Activated CD4-positive, alpha-beta memory T cell treated with anti-CD3 and anti-CD28 coated beads for 36 hours (primary cell): ENCODE measurements at places on chromosomes 6 and 20.

GRCh38 chr6:1004885-1005630 is 306.8 kb upstream of the FOXQ1 start:
- no peak for DNase-seq

DNA sequence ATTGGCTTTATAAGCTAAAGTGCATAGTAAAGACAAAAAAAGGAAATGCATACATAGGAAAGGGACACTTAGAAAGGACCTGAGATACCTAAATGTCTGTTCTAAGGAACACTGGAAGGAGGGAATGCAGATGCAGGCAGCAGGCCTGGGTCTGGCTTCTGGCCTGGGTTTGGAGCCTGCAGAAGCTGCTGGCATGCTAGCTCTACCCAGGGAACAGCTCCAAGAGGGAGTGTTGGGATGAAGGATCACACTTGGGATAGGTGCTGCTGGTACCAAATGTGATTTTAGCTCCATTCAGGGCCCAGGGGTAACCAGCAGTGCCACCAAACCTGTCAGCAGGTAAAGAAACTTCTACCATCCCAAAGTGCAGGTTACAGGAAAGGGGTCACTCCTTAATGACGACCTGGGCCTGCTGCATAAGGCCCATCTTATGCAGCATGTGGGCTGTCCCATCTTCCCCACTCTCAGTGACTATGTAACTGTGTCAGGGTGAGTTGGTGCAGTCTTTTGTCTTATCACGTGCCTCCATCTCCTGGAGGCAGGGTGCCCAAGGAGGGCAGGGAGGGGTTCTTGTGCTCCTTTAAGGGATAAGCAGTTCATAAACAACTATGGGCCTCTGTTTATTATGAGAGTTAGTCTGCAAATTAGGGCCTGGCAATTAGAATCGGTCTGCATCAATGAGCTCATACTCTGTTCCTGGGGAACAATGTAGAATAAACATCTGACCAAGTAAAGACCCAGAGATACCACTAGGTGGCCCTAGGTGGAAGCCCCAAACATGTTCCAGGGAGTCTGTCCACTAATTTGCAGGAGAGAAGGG is 26.9 kb downstream of the DDX27 start:
- peak; percentile 25 for DNase-seq

GRCh38 chr20:32278199-32278643 is 770 bp downstream of the KIF3B start:
- peak; percentile 47 for DNase-seq

- DNase-seq = no peak
These were observed 451.5 kb upstream of the CITED2 start for GRCh38 chr6:139825935-139826374.

GRCh38 chr6:105740946-105741645 is 338.2 kb upstream of the PREP start:
- DNase-seq = no peak

- DNase-seq = peak; percentile 38
These were observed 28.7 kb downstream of the COX4I2 start for GRCh38 chr20:31666258-31667042.

GRCh38 chr20:54026295-54027064 is 43.9 kb downstream of the BCAS1 start:
- DNase-seq = no peak

- DNase-seq = no peak
These were observed 118.7 kb downstream of the SYNDIG1 start for GRCh38 chr20:24588047-24588635.

GRCh38 chr6:130010387-130010786 is 8.0 kb upstream of the L3MBTL3 start:
- no peak for DNase-seq

- DNase-seq = no peak
These were observed 160.2 kb downstream of the SYCP2 start for GRCh38 chr20:59772931-59773913.

GRCh38 chr6:109008537-109009235 is 86.0 kb downstream of the SESN1 start:
- peak; percentile 37 for DNase-seq

GRCh38 chr6:170043150-170043819 is 247.6 kb downstream of the DLL1 start:
- no peak for DNase-seq

DNA sequence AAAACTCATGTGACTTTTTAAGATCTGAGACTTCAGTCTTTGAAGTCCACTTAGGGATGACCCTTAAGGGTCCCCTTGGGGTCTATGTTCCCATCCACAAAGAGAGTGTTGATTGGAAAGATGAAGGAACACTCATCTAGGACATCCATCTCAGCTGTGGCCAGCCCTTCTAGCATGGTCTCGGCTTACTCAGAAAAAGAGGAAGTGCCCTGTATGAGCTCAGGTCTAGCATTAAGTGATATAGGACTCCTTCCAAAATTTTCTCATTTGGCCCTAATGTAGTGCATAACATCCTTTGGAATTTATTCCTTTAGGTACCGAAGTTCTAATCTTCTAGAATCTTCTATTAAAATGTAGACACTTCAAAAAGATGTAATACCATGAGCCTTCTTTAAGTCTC is 77.4 kb downstream of the NDUFAF5 start:
- no peak for DNase-seq

DNA sequence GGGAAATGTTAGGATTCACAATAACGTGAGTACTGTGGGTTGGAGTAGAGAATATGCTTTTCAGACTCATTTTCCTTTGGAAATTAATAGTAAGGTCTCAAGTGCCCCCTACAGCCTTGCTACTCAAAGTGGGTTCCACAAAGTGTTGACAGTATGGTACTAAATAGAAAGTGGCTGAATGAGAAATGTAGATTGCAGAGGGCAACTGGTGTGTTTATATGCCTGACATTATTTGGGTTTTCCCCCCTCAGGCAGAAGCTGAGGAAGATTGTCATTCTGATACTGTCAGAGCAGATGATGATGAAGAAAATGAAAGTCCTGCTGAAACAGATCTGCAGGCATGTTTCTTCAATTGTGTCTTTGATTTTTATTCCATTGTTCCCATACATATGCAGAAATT is 5.6 kb downstream of the FBXO9 start:
- DNase-seq = peak; percentile 31

DNA sequence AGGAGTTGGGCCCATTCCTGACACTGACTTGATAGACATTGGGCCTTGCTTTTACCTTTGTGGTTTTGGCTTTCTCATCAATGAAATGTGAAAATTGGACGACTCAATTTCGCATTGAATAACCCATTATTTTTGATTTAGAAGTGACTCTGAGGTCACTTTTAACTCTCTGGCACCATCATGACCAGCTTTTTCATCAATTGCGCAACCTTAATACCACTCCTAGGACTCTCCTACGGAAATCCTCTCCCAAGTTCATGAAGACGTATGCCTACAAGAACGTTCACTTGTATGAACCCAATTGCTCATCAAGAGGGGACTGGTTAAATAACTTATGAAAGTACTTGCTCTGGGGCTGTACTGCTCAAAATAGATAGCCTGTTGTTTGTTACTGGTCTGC is 86.7 kb upstream of the CHD6 start:
- DNase-seq = no peak

GRCh38 chr6:120122401-120122800 is 772.8 kb upstream of the MAN1A1 start:
- no peak for DNase-seq

GRCh38 chr6:14910692-14911547 is 334.9 kb upstream of the JARID2 start:
- peak; percentile 34 for DNase-seq

DNA sequence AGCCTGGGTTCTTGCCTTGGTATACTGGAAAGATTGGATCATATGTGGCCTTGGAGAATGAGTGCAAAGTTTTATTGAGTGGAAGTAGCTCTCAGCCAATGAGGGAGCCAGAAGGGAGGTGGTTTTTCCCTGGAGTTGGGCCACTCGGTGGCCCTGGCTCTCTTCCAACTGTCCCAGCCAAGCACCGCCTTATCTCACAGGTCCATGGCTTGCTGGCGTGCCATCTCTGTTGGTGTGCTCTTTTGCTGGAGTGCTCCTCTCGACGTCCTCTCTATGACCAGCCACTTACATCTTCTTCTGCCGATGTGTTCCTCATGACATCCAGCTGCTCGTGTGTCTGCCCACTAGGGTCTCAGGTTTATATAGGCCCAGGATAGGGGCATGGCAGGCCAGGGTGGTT is 505.9 kb upstream of the SYNCRIP start:
- DNase-seq = no peak

DNA sequence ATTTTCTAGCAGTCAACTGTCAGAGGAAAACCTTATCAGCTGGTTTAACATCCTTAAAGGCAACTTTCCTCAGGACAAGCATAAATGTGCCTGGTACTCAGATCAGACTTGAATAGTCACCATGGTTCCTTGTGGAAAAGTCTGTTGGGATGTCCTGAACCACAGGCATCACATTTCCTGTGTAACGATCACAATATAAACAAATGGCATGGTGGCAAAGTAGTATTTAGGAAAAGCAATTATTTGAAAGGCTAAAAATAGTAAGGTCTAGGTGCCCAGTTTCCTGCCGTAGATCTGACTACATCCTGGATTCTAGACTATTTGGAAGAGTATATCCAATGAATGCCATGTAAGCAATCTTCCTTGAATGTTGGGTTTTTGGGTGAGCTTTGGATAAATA is 271.9 kb upstream of the AGPAT4 start:
- DNase-seq = no peak

DNA sequence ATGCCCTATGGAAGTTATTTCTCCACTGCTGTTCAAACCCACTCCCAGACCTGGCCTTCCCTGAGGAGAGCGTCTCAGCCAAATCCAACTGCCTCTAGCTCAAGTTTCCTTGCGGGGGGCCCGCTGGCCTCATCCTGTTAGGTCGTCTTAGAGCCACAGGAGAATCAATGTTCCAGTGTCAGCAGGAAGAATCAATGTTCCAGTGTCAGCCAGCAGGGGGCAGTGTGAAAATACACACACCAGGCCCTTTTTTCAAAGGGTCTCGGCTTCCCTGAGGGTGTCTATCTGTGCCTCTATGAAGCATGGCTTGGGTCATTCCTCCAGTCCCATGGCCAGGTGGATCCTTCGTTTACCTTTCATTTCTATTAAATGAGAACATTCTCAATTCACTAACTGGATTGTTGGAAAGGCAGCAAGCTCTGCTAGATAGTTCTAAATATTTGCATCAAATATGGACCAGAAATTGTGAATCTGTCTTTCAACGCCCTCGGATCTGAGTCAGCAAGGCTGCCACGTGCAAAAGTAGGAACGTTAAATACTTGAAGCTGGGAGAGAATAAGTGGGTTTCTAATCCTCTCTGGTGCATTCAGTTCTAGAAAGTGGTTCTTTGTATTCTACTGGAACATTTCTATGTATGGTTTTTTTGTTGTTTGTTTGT is 19.2 kb downstream of the PRND start:
- peak; percentile 77 for DNase-seq

DNA sequence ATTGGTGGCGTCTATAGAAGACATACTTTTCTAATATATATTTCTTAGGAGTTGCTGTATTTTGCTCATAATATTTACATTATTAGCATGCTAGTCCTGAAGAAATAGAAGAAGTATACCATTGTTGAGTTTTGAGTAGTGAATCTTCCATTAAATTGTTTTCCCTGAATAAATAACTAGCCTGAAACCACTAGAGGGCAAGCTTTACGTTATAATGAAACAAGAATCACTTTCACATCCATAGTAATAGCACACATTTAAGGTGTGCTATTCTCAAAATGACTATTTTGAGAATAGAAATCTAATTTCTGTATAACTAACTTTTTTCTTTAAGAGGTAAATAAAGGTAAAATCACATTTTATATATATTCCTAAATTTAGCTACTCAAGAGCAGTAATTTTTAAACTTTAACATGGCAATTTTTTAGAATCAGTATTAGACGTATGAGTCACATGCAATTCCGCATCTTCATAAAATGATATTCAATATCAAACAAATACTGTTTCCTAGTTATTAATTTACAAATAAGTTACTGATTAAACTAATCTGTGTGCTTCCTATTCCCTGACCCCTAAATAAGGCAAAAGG is 213.2 kb upstream of the MANEA start:
- DNase-seq = no peak

- DNase-seq = no peak
These were observed 50.8 kb downstream of the MC3R start for GRCh38 chr20:56299362-56299761.

DNA sequence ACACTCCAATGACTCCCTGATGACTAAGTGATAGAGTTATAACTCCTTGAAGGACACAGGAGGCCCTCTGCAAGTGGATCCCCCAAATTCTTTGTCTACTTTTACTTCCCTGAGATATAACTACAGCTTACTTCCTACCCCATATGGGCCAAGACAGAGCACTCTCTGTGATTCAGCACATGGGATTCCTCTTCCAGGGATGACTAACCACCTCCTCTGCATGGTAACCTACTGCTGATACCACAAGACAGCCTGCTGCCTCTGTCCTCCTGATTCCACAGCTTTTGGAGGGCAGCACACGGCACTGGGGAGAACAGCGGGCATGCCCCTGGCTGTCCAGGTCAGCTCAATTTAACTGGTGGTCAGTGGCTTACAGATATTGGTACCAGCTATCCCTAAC is 675.7 kb upstream of the AGPAT4 start:
- no peak for DNase-seq

GRCh38 chr6:136226674-136227377 is 23.3 kb downstream of the MTFR2 start:
- no peak for DNase-seq

DNA sequence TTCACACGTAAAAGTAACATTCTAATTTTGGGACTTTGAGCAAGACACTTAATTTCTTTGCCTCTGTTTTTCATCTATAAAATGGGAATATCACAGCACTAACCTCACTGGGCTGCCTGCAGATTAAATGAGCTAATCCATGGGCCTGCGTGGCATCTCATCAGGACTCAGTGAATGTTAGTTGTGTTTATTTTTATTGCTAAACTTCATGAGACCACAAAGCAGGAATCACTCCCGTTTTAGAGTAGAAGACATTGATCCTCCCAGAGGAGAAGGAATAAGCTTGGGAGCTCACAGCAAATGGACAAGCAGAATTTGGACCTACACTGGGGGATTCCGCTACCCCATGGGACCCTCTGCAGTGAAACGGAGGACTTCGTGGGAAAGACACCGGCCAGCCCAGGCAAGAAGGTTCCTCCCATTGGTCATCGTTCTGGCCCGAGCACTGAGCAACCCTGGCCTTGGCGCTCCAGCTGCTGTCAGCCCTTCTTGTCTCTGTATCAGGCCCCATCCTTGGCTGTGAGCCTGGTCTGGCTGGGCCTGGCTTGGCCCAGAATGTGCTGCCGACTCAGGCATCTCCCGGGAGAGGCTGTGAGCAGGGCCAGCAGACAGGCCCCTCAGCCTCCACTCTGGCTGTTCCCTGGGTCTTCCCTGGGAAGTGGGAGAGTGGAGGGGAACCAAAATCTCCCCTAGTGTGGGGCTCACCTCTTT is 79.8 kb downstream of the NFATC2 start:
- no peak for DNase-seq

- DNase-seq = no peak
These were observed 20.9 kb downstream of the DLL1 start for GRCh38 chr6:170269846-170270541.

- DNase-seq = no peak
These were observed 646.0 kb upstream of the MARCKS start for GRCh38 chr6:113211170-113211569.

DNA sequence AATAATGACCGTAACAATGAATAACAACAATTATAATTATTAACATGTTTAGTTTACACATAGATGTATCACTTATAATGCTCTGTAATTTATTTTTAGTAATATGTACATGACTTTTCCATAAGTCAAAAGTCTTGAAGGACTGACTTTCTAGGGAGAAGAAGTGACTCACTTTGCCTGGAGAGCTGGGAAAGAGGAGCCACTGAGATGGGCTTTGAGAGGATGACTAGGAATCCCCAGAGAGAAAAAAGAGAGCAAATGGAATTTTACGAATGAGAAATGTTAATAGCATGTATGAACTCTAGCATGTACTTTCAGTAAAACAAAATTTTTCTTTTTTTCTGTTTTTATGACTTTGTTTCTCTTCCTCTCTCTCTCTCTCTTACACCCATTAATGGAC is 67.8 kb upstream of the RALY start:
- DNase-seq = no peak
